Brain microvascular endothelial cell (primary cell): ENCODE measurements at places on chromosomes 3 and 15.

GRCh38 chr3:36560685-36561084 is 180.4 kb downstream of the STAC start:
- no peak for DNase-seq

- no peak for DNase-seq
These were observed 51.8 kb downstream of the SLC12A8 start for GRCh38 chr3:125160606-125161371.

GRCh38 chr3:153350420-153350819 is 188.4 kb downstream of the RAP2B start:
- peak; percentile 45 for DNase-seq

- no peak for DNase-seq
These were observed 2.2 kb upstream of the ULK3 start for GRCh38 chr15:74845208-74845568.

DNA sequence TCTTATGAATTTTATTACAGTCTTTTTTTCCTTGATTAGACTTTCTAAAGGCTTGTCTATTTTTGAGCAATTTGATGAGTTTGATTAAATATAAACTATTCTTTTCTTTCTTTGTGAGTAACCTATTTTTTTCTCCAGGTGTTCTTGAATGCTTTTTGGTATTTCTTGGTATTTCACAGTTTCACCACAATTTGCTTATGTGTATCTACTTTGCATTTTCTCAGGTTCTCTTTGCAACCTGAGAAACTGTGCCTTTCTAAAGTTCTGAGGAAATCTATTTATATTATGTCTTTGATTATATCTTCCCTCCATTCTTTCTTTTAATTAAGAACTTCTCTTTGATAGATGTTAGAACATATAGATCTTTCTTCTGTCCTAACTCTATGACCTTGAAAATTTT is 117.1 kb upstream of the MLF1 start:
- DNase-seq: no peak

GRCh38 chr3:179716226-179716625 is 63.4 kb downstream of the USP13 start:
- DNase-seq: no peak

GRCh38 chr15:38323895-38324294 is 71.3 kb downstream of the SPRED1 start:
- no peak for DNase-seq

DNA sequence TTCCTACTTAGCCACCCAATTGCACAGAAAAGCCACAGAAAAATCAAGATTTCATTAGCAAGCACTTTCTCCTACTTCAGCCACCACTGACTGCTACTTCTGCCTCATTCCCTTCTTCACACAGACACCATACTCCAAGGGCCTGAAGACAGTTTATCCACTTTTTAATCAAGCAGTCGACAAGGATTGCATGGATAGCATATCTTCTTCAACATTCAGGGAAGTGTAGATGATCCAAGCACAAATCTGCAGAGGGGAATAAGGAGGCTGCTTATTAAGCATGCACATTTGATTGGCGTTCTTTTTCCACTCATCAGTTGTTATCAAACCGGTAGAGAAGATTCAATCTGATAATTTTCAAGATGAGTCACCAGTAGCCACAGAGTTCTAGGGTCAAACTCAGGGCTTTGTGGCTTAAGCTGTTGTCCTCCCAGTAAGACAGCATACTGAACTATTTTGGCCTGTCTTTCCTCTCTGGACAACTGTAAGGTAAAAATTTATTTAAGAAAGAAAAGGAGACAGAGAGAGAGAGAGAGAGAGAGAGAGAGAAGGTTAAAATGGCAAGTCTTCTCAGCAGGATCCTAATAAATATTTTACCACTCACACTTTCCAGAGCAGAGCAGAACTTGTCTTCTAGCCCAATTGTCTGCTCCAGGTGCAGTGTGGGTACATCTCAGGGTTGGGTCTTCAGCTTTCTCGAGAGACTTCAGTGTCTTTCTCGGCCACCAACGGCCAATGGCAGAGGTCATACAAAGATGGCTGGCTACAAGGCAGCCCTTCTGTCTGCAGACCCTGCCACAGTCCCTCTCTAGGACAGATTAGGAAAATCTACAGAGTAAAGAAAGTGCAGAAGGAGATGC is 80.6 kb upstream of the BHLHE40 start:
- peak; percentile 70 for DNase-seq
